ENCODE measurements at places on chromosomes 6 and 20.
A peak's percentile ranks its signal among the peaks of the same experiment; 100 is the strongest.

- DNase-seq = no peak
Measured at GRCh38 chr20:52275181-52275691, 83.7 kb upstream of the ZFP64 start.

DNA sequence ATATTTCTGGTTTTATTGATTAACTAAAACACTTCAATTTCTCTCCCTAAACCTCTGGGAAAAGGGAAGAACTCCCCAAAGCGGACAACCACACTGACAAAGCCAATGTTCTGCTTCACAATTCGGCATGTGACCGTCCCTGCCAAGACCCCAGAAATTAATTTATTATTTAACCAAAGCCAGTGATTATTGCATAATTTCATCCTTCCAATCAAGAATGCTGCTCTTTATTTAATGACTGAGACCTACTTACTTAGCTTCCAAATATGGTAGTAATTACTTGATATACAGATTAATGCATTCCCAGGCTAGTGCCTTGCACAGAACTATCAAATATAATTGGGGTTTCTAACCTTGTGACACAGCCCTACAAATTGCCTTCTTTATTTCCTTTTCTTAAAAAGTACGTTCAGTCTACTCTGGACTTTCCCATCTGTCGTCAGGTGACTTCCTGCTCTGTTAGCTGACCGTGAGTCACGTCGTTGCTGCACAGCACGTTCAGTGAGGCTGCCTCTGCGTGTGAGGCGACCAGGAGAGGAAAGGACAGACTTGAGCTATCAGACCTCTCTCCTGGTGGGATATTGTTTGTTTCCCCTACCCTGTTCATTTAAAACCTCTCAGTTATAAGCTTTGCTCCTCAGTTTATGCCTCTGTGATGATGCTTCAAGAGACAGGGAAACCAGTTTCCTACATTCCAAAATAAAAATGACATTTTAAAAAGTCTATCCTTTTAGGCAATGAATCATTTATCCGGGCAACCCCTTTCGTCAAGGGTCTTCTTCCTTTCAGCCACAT, 55.7 kb upstream of the TNFAIP3 start:
- DNase-seq = no peak

GRCh38 chr6:119096721-119097565, 18.5 kb upstream of the FAM184A start:
- no peak for DNase-seq

DNA sequence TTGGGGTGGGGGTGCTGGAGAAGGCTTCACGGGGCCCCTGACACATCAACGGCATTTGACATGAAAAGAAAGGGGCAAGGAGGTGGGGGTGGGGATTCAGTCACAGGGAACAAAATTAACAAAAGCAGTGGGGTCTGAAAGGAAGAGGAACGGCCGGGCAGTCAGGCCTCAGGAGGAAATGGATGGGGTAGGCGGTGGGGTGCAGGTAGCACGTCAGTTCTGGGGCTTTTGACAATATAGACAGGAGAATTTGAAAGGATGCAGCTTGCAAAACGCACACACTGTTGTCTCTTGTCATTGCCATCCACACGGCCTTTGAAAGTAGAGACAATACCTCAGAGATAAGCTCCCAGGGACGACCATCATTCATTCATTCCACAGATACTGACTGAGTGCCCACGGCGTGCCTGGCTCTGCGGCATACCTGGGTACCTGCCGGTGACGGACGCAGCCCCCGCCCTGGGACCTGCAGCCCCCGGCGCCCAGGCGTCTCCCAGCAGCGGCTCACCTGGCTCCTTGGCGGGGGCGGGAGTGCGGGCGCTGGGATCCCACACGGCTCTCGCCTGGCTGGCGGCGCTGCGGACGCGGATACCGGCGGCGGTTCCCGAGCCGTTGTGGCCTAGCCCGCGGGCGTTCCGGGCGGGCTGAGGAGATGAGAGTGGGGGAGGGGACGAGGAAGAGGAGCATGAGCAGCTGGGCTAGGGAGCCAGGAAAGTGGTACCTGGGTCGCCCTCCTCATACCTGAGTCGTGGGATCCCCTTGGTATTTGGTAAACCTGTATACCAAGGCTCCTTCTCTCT, at the start of gene SLC26A8:
SLC26A8 (minus strand) TSS at position 646 of the 800 bp plus-strand sequence. CDS start 4,934 bp downstream, outside the sequence.
- DNase-seq = no peak

DNA sequence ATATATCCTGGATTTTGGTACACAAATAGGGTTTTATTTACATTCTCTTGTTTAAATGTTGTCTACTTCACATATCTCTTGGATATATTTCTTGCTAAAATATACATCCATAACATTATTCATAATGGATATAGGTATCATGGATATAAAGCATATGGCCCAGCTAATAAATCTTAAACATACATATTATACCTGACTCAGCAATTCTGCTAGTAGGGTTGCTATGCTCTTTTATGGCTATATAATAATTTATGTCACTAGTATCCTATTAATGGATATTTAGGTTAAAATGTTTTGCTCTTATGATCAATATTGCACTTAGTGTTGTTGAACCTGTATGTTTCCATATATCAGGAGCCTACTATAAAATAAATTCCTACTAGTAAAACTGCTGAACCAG, 375.5 kb downstream of the LMBRD1 start:
- no peak for DNase-seq

DNA sequence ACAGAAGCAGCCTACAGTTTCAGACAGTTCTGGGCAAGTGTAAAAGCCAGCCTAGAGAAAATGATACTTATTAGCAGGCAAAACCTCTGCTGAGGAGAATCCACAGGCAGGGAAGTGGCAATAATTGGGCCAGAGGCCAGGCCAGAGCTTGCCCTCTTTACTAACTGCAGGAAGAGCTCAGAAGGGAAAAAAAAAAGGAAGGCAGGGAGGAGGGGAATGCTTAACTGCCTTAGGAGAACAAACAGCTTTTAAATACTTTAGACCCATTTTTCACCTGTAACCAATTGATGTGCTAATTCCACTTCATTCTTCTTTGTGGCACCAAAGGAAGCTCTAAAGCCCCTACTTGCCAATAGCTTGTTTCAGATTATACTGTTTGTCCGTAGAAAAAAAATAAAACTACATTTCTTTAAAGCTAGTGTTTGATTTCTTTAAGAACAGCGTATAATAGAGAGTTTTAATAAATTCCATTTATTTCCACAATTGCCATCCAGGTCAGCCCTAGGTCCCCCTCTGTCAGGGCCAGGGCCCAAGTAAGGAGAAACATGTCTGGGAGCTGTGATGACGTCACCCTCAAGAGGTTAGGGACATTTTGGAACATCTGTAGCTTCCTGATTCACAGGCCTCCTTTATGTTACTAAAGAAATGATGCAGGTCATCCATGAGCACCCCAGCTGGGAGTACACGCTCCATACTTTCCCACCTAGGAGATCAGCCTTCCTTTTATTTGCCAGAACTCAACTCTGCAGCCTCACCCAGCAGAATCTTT, 384.3 kb downstream of the CDC5L start:
- peak; percentile 74 for DNase-seq

- DNase-seq = peak; percentile 58
Measured at GRCh38 chr6:8803181-8803760, 367.9 kb upstream of the SLC35B3 start.

DNA sequence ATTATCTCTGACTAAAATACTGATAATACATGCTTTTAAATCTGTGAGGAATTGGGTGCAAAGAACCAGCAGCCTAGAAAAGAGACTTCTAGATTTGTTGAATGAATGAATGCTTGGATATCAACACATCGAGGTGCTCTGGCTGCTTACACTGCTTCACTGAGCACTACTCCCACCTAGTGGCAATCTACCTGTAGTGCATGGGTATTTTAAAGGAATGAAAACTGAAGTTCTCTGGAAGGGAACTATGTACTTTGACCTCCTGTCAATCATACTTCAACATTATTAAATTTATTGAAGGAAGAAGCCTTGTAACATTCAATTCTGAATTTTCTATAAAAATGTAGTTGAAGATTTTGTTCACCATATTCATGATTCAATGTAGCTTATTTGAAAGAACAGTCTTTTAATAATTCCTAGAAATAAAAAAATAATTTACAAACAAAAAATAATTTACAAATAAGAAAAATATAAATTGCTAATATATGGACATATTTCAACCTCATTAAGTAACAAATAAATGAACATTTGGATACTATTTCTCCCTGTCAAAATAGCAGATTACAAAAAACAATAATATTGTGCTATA, 111.2 kb upstream of the MMS22L start:
- peak; percentile 61 for DNase-seq

- DNase-seq = no peak
Measured at GRCh38 chr20:25313593-25313992, 65.7 kb downstream of the PYGB start.

GRCh38 chr20:54065601-54066038, 4.8 kb downstream of the BCAS1 start:
- DNase-seq = no peak

GRCh38 chr6:78962448-78962847, 95.1 kb downstream of the IRAK1BP1 start:
- peak; percentile 9 for DNase-seq

- no peak for DNase-seq
Measured at GRCh38 chr6:43391440-43392031, 22.1 kb upstream of the ZNF318 start.

- no peak for DNase-seq
Measured at GRCh38 chr20:13046409-13046808, 37.6 kb downstream of the SPTLC3 start.

- no peak for DNase-seq
Measured at GRCh38 chr6:120786256-120786655, 548.0 kb downstream of the TBC1D32 start.

DNA sequence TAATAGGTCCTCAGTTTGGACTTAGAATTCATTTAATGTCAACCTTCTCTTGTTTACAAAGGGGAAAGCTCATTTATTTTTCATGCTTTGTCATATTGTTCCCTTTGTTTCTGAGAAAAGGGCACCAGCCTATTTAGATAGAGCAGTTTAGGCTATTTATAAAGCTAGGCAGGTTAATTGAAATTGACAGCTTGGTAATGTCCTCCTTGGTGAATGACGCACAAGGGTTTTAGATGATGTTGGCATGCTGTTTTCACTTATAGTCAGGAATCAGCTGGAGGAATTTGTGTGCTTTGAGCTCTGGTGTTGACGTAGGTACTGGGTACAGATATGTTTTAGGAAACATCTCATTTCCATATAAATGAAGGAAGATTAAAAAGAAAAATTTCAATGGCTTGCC, 45.2 kb downstream of the BCKDHB start:
- no peak for DNase-seq

- DNase-seq = no peak
Measured at GRCh38 chr20:37207171-37207570, 27.8 kb upstream of the MROH8 start.

GRCh38 chr6:38157905-38158304, 338.4 kb downstream of the ZFAND3 start:
- DNase-seq = no peak

GRCh38 chr6:96276856-96277255, 244.8 kb upstream of the UFL1 start:
- DNase-seq = no peak
